Psoas muscle (tissue), 8 donors: ENCODE measurements at places on chromosomes 16 and 17. TPM values are rescaled to one million over a fixed set of nuclear protein-coding genes. Genes with fewer than 3 reads are reported as not detected.
A peak's percentile ranks its signal among the peaks of the same experiment; 100 is the strongest.

TNFRSF13B gene
- polyA plus RNA-seq, result not detected

TSPOAP1 gene
- 0.40 TPM for polyA plus RNA-seq

CLEC18A gene
- polyA plus RNA-seq, result 0.27 TPM

CACNG5 gene
- polyA plus RNA-seq, result not detected

MSRB1 gene
- polyA plus RNA-seq, result 83.4 TPM

IRX3 gene
- 25.0 TPM for polyA plus RNA-seq

TP53TG3C gene
- polyA plus RNA-seq, result not detected

ABCC6 gene
- polyA plus RNA-seq, result 0.87 TPM

FBXW10 gene
- 0.35 TPM for polyA plus RNA-seq

ZACN gene
- polyA plus RNA-seq, result 0.98 TPM

MPO gene
- 0.26 TPM for polyA plus RNA-seq

DNA sequence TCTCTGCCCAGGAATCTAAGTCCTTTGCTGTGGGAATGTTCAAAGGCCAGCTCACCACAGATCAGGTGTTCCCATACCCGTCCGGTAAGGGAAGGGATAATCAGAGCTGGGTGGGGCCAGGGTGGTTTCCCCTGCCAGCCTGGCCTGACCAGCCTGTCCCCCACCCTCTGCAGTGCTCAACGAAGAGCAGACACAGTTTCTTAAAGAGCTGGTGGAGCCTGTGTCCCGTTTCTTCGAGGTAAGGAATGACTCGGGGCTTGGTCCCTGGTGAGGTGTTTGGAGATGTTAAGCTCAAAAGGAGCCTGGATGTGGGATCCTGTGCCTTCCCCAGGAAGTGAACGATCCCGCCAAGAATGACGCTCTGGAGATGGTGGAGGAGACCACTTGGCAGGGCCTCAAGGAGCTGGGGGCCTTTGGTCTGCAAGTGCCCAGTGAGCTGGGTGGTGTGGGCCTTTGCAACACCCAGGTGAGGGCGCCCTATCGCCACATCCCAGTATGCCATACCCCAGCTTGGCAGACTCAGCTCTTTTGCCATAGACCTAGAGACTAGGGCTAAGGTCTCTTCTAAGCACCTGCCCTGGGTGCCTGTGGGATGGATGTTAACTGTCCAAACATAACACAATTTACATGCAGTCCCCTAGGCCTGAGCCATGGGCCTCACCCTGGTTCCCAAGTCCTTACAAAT, 997 bp downstream of the ACADVL start:
- peaks cover 52% of the 10 kb centered on the region for H3K36me3 ChIP-seq
- peak overlapping the region; percentile 99 for H3K27ac ChIP-seq
- peaks cover 34% of the 10 kb centered on the region for H3K4me1 ChIP-seq
- peak overlapping the region; percentile 98 for H3K4me3 ChIP-seq
- DNase-seq, result peak; percentile 65

DNA sequence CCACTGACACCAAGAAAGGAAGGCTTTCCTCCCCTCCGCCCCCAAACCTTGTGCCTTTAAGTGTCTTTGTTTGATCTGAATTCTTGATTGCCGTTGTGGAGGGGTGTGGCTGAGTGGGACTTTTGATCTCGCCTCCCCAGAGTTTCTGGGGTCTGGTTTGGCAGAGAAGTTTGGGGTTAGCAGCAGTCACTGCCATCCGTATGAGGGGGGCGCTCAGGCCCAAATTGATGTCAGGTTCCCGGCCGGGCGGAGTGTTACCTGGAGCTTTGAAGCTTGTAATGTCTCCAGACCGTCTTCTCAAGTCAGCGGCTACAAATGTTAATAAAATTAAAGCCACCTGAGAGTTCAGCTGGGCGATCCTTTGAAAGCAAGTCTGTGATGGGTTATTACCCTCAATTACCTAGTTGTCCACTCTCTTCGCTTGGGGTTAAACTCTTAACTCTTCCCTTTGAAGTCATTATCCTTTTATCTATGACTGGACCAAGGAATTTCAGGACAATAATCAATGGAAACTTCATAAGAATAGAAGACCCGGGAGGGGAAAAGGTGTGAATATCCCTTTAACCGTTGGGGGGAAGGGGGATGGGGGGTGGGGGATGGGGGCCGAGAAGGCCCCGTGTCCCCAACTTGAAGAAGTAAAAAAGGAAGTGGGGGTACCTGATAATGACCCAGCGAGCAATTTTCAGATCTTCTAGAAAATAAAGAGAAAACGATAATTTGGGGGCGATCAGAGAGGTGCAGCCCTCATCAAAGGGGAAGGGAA, 31.8 kb upstream of the AXIN2 start:
- H3K27ac ChIP-seq, result no peak overlapping the region
- no peak overlapping the region for H3K4me3 ChIP-seq
- no peak for DNase-seq
- no peaks in the 10 kb centered on the region for H3K4me1 ChIP-seq
- H3K36me3 ChIP-seq, result no peaks in the 10 kb centered on the region

DNA sequence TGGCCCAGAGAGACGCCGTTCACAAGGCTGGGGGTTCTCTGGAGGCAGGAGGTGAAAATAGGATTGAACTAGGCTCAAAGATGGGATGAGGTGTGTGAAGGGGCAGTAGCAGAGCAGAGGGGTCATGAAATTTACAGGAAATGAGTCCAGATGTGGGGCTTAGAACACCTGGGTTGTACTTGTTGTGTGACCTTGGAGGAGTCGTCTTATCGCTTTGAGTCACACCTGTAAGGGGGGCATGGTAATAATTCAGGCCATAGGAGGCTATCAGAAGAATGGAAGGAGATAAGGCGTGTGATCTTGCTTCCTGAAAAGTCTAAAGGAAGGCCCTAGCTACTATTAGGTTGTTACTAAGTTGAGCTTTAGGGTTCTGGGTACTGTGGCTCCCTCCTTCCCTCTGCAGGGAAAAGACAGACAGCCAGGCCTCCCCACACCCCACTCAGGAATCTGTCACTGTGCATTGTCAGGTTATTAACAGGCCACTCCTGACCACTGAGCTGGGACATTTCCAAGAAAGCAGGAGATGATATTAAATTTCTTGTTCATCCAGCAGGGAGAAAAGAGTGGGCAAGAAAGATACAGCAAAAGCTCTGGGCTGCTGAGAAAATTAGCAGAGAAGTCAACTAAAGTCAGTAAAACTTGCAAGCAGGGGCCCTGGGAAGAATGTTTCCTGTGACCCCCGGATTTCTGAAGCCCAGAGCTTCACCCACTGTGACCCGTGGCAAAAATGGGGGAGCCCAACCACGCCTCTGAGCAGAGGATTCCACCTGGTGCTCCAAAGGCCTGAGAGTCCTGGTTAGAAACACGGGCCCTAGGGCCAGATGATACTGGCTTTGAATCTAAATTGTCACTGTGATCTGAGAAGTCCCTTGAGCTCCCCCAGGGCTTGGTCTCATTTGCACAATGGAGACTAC, 6.0 kb upstream of the CDC42EP4 start:
- no peak overlapping the region for H3K27ac ChIP-seq
- no peak for DNase-seq
- no peak overlapping the region for H3K4me3 ChIP-seq
- no peaks in the 10 kb centered on the region for H3K27me3 ChIP-seq
- H3K4me1 ChIP-seq, result no peaks in the 10 kb centered on the region

DNA sequence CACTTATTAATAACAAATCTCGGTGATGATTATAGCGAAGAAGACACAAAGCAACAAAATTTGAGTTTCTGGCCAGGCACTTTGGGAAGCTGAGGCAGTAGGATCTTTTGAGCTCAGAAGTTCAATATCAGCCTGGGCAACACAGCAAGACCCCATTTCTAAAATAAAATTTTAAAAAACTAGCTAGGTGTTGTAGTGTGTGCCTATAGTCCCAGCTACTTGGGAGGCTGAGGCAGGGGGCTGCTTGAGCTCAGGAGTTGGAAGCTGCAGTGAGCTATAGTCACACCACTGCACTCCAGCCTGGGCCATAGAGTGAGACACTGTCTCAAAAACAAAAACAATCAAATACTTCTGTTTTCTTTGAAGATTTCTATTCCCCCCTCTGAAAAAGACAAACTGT, 104.9 kb downstream of the SYCE1L start:
- no peaks in the 10 kb centered on the region for H3K27me3 ChIP-seq
- no peak for DNase-seq
- H3K4me3 ChIP-seq, result no peak overlapping the region
- no peak overlapping the region for H3K27ac ChIP-seq
- no peaks in the 10 kb centered on the region for H3K36me3 ChIP-seq

- no peak for DNase-seq
- H3K27ac ChIP-seq, result peak overlapping the region; percentile 5
- H3K4me3 ChIP-seq, result no peak overlapping the region
These were observed 11.7 kb downstream of the ABCC1 start for GRCh38 chr16:15961060-15961511.

GRCh38 chr17:61533797-61534196, 57.2 kb downstream of the NACA2 start:
- no peaks in the 10 kb centered on the region for H3K27me3 ChIP-seq
- H3K4me1 ChIP-seq, result no peaks in the 10 kb centered on the region
- H3K27ac ChIP-seq, result no peak overlapping the region

- H3K27ac ChIP-seq, result no peak overlapping the region
- DNase-seq, result no peak
- no peak overlapping the region for H3K4me3 ChIP-seq
- H3K27me3 ChIP-seq, result no peaks in the 10 kb centered on the region
- no peaks in the 10 kb centered on the region for H3K4me1 ChIP-seq
These were observed 176.8 kb upstream of the ASIC2 start for GRCh38 chr17:33469911-33470310.

DNA sequence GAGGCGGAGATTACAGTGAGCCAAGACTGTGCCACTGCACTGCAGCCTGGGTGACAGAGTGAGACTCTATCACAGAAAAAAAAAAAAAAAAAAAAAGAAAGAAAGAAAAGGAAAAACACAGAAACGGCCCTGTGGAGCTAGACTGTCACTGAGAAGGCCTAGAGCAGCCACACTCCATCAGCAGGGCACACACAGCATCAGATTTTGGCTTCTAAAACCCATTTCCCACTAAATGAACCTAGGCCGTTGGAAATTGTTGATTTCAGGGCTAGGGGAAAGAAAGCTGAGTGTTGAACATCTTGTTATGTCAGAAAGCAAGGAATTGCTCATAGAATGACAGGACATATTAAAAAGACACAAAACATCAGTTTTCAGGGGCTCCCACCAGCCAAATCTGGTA, 48.9 kb downstream of the ZCCHC14 start:
- H3K4me3 ChIP-seq, result no peak overlapping the region
- no peaks in the 10 kb centered on the region for H3K27me3 ChIP-seq
- peaks cover 15% of the 10 kb centered on the region for H3K4me1 ChIP-seq
- H3K27ac ChIP-seq, result no peak overlapping the region
- peaks cover 34% of the 10 kb centered on the region for H3K36me3 ChIP-seq

GRCh38 chr16:2142942-2143877, 5.2 kb upstream of the RAB26 start:
- no peak overlapping the region for H3K27ac ChIP-seq
- peaks cover 17% of the 10 kb centered on the region for H3K4me1 ChIP-seq
- H3K4me3 ChIP-seq, result no peak overlapping the region
- no peaks in the 10 kb centered on the region for H3K27me3 ChIP-seq
- no peak for DNase-seq

- no peak overlapping the region for H3K27ac ChIP-seq
- H3K4me3 ChIP-seq, result no peak overlapping the region
- H3K27me3 ChIP-seq, result no peaks in the 10 kb centered on the region
- peaks cover 6% of the 10 kb centered on the region for H3K4me1 ChIP-seq
- H3K36me3 ChIP-seq, result no peaks in the 10 kb centered on the region
These were observed 351.1 kb upstream of the TBX2 start for GRCh38 chr17:61048376-61049106.

DNA sequence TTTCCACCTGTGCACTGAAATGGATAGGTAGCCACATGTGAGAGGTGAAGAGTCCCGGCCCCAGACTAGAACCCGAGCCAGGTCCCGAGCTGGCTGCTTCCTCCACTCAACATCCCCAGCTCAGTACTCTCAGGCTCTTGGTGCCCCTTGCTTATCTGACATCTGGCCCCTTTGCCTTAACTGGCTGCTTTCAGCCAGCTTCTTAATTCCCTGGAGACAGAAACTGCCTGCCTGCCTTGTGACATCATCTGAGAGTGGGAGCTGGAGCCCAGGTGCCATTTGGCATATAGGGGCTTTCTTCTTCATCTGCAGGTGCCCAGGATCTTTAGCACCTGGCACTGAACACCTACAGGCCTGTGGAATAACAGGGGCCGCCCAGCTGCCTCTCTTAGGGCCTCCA, 8.9 kb downstream of the CHAD start:
- no peak overlapping the region for H3K27ac ChIP-seq
- H3K27me3 ChIP-seq, result no peaks in the 10 kb centered on the region
- no peaks in the 10 kb centered on the region for H3K4me1 ChIP-seq
- no peak overlapping the region for H3K4me3 ChIP-seq

DNA sequence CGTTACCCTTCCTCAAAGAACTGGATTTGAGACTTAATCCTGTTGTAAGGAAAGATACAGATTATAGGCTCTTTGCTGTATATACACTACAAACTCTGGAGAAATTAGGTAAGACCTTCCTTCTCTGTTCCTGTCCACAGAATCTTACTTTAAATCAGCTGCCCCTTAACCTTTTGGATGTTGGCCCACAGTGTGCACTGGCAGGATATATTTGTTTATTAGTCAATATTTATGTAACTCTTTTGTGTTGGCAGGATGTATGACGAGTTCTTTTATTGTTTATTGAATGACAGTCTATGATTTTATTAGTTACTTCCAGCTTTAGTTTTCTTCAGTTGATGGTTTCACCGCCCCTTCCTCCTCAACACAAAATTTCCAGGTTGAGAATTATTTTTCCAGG, 19.7 kb downstream of the LRRC36 start:
- H3K4me1 ChIP-seq, result no peaks in the 10 kb centered on the region
- H3K4me3 ChIP-seq, result no peak overlapping the region
- H3K36me3 ChIP-seq, result no peaks in the 10 kb centered on the region
- no peaks in the 10 kb centered on the region for H3K27me3 ChIP-seq

- H3K4me1 ChIP-seq, result no peaks in the 10 kb centered on the region
- DNase-seq, result no peak
- H3K4me3 ChIP-seq, result no peak overlapping the region
- no peaks in the 10 kb centered on the region for H3K36me3 ChIP-seq
- H3K27ac ChIP-seq, result no peak overlapping the region
These were observed 67.2 kb upstream of the CLEC3A start for GRCh38 chr16:77955127-77955526.

DNA sequence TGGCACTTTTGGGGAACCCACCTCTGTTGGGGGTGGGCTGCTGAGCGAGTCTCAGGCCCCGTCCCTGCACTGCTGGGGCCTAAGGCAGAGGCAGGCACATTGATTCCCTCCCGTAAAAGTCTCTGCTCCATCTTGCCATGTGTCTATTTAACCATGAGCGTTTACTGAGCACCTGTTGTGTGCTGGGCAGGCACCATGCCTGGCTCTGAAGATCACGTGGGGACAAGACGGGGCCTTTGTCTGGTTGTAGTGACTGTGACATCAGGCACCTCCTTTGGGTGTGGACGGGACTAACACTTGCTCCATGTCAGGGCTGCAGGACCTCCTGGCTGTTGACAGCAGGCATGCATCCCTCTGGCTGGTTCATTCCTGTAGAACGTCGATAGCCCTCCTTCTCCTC, 204.7 kb upstream of the CIBAR2 start:
- no peak overlapping the region for H3K4me3 ChIP-seq
- H3K27ac ChIP-seq, result no peak overlapping the region
- H3K4me1 ChIP-seq, result peaks cover 63% of the 10 kb centered on the region

GRCh38 chr16:47028767-47029377, 55.4 kb upstream of the DNAJA2 start:
- DNase-seq, result no peak
- no peaks in the 10 kb centered on the region for H3K27me3 ChIP-seq
- no peaks in the 10 kb centered on the region for H3K4me1 ChIP-seq
- H3K36me3 ChIP-seq, result no peaks in the 10 kb centered on the region
